Hepatocyte (in vitro differentiated cells): ENCODE measurements at places on chromosomes 1 and 21. TPM values are rescaled to one million over a fixed set of nuclear protein-coding genes. Genes with fewer than 3 reads are reported as not detected.
A peak's percentile ranks its signal among the peaks of the same experiment; 100 is the strongest.

The RNU1-4 gene
- under 0.01 TPM in 2 replicates for total RNA-seq

The COL9A2 gene
- total RNA-seq = 13.3 and 20.6 TPM in 2 replicates

- peak; percentile 62 for DNase-seq
Measured at GRCh38 chr1:224333309-224333926, 3.4 kb upstream of the NVL start.

GRCh38 chr1:44040846-44041245 is 9.6 kb upstream of the SLC6A9 start:
- DNase-seq = no peak

DNA sequence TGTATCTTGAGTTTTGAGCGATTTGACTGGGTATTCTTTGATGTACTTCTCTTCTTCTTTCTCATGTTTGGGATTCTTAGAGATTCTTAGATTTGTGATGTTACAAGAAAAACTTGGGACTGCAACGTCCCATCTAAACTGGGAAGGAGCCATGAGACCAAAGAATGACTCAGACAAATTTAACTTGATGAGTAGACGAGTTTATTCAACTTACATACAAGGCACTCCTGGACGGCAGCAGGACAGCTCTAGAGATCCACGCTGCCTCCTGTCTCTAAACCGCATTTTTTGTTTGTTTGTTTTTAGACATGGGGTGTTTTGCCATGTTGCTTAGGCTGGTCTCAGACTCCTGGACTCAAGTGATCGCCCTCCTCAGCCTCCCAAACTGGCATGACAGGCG is 137.1 kb downstream of the PIK3R3 start:
- no peak for DNase-seq

DNA sequence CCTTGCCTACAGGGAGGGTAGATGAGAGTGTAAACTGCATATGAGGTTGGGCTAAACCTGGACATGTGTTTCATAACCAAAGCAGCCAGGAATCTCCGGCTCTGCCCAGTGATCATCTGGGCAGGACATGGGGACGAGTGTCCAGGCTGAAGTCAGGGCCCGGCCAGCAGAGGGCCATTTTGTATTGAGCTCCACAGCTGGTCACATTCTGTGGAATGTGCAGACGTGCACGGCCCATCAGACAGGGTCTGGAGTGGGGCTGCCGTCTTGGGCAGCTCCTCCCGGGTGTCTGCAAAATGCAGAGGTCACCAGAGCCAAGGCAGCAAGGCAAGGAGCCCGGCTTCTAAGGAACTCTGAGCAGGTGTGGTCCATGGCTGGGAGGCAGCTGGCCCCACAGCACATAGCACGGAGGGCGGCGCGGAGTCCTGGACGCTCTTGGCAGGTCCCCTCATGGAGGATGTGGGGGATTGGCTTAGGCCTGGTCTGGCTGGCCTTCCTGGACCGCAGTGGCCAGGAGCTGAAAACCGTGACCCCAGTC is 6.2 kb downstream of the LRRC3 start:
- no peak for DNase-seq
